ENCODE measurements at places on chromosomes 2 and 18. TPM values are rescaled to one million over a fixed set of nuclear protein-coding genes. Genes with fewer than 3 reads are reported as not detected.

GRCh38 chr2:239330836-239331235, 70.0 kb downstream of the HDAC4 start:
- no peak for DNase-seq

DNA sequence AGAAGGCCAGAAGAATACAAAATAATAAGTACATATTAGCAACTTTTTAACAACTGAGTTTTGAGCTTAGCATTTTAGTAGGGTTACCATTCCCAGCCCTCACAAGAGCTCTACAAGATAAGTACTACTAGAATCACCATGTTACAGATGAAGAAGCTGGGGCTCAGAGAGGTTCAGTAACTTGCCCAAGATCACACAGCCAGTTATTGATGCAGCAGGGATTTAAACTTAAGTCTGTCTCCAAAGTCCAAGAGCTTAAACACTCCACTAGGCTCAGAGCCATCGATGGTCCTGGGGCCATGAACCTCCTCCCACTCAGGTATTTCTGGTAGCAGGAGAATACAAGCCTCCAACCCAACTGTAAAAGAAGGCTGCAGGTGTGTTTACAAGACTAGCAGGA, 30.8 kb downstream of the TNS1 start:
- no peak for DNase-seq

Gene ZAP70
- 2.2 TPM for total RNA-seq

DNA sequence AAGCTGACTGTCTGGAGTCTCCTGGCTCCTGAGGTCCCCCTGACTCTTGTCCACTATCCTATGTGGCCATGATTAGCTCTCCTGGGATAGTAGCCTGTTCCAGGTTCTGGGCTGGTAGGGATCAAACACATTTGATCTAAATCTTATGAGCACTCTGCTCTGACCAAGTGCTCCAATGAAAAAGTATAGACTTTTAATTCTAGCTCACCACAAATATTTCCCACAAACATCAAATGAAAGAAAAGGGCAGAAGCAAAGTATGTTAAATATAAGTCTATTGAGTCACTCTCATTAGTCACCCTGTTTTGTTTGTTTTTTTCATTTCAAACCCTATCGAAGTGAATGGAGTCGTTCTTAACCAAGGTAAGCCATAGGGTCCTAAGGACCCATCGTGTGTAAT, 39.7 kb upstream of the NEDD4L start:
- no peak for DNase-seq

- no peak for DNase-seq
Observed at GRCh38 chr2:129376426-129377077, 602.9 kb upstream of the RAB6C start.

GRCh38 chr2:241053576-241054251, 48.4 kb downstream of the MTERF4 start:
- DNase-seq, result no peak

DNA sequence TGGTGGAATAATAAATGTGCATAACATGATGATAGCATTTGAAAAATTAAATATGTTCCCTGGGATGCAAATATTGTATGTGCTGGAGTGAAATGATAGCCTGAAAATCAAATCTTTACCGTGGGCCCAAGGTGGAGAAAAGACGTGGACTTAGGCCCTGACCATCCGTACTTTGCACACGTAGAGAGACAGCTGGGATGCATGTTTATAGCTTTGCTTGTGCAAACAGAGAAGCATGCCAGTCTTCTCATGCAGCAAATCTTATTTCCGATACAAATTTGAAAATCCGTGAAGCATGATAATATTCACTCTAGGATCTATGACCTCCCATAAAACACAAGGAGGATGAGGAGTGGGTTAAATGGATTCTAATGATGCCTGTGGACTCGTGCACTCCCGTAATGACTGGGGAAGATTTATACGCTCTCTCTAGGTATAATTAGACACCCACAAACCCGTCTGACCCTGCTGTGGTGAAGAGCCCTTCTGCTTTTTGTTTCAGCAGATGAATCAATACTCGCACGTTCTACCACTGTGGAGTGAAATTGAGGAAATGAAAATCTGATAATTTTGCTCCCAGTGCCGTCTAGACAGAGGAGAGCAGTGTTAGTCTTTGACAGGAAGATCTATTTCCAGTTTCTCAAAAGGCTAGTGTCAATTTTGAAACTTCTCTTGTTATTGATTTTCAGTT, 810.3 kb upstream of the SALL3 start:
- no peak for DNase-seq

Gene RGPD3
- total RNA-seq, result 0.19 TPM

DNA sequence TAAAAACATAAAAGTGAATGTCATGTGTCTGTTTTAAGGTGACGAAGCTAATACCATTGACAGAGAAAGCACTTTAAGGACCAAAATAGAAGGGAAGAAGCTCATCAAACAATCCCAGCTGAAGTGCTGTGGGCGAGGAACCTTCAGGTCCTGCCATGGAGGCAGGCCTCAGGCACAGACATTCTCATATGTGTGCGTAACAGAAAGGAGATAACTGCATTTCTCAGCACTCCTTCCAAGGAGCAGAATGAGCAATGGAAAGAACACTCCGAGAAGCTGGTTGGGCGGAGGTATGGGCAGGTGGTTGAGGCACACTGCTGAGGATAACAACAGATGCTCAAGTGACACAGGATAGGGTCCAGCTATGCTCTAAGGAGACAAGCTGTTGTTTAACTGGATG, 42.4 kb downstream of the PKDCC start:
- no peak for DNase-seq
